Effector memory CD4-positive, alpha-beta T cell (primary cell): ENCODE measurements at places on chromosomes 5 and 9.

GRCh38 chr5:74643111-74643562 is 2.6 kb upstream of the ENC1 start:
- no peak overlapping the region for H3K4me3 ChIP-seq
- no peak overlapping the region for H3K27ac ChIP-seq
- H3K27me3 ChIP-seq: no peaks in the 10 kb centered on the region
- no peaks in the 10 kb centered on the region for H3K4me1 ChIP-seq
- DNase-seq: no peak
- H3K36me3 ChIP-seq: no peaks in the 10 kb centered on the region

- H3K4me3 ChIP-seq: no peak overlapping the region
- H3K4me1 ChIP-seq: peaks cover 9% of the 10 kb centered on the region
- no peak for DNase-seq
- H3K27me3 ChIP-seq: no peaks in the 10 kb centered on the region
Measured at GRCh38 chr5:34022121-34022705, 14.4 kb upstream of the AMACR start.

DNA sequence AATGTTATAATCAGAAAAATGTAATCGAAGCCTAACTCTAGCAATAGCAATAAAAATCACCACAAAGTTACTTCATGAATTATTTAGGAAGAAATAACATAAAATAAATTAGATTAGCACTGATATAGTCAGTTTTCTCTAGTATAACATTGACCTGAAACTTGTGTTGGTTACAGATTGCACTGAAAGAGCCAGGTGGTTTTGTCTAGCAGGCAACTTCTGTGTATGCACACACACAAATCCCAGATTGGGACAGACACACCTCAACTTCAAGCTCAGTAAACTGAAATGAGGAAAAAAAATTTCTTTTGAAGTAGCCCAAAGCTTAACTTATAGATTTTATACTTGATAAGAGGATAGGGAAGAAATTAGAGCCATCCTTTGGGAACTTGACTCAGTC is 129.3 kb downstream of the EFNA5 start:
- H3K4me1 ChIP-seq: no peaks in the 10 kb centered on the region
- H3K36me3 ChIP-seq: no peaks in the 10 kb centered on the region
- no peak overlapping the region for H3K27ac ChIP-seq
- H3K27me3 ChIP-seq: no peaks in the 10 kb centered on the region
- H3K4me3 ChIP-seq: no peak overlapping the region

DNA sequence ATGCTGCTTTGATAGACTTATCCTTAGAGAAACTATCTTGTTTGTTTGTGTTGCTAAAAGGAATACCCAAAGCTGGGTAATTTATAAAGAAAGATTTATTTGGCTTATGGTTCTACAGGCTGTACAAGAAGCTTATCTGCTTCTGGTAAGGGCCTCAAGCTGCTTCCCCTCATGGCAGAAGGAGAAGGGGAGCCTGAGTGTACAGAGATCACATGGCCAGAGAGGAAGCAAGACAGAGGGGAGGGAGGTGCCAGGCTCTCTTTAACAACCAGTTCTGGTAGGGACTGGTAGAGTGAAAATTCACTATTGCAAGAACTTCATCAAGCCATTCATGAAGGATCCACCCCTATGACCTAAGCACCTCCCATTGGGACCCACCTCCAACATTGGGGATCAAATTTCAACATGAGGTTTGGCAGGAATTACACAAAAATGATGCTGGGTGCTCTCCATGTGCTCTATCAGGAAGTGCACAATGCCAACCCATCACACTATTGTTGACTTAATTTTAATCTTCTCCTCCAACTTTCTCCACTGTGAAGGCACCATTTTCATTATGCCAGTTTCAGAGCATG is 115.1 kb upstream of the SHB start:
- H3K4me3 ChIP-seq: no peak overlapping the region
- no peaks in the 10 kb centered on the region for H3K4me1 ChIP-seq
- H3K27ac ChIP-seq: no peak overlapping the region
- no peaks in the 10 kb centered on the region for H3K27me3 ChIP-seq
- no peaks in the 10 kb centered on the region for H3K36me3 ChIP-seq

DNA sequence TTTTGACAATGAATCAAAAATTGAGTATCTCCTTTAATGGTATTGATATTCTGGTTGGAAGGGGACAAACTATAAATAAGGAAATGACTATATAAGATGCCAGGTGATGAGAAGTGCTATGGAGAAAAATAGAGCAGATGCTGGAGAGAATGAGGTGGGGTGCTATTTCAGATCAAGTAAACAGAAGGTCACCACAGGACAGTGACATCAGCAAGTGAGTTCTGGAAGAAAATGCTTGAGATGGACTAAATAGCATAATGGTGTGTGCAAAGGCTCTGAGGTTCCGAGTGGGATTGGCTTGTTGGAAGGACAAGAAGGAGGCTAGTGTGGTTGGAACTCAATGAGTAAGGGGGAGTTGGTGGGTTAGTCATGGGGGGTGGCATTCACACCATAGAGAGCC is 157.5 kb upstream of the SGCD start:
- no peaks in the 10 kb centered on the region for H3K27me3 ChIP-seq
- no peak overlapping the region for H3K4me3 ChIP-seq
- H3K27ac ChIP-seq: no peak overlapping the region
- DNase-seq: no peak
- H3K36me3 ChIP-seq: no peaks in the 10 kb centered on the region

DNA sequence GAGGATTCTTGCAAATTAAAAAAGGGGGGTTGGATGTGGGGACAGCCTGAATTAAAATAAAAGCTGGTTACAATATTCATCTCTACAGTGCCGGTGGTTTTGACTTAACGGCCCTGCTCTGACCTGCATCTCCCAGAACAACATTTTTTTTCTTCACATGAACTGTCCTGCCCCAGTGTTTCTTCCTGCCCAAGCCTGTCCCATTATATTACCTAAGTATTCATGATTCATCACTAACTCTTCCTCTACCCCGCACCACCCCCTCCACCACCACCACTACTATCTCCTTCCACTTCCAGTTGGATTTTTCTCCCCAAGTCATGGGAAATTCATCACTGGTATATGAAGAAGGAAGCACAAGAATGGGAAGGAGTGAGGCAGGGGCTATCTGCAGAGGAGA is 90.1 kb downstream of the ZFAND5 start:
- no peaks in the 10 kb centered on the region for H3K36me3 ChIP-seq
- H3K27ac ChIP-seq: no peak overlapping the region
- DNase-seq: no peak
- H3K4me3 ChIP-seq: no peak overlapping the region
- H3K4me1 ChIP-seq: no peaks in the 10 kb centered on the region

- no peaks in the 10 kb centered on the region for H3K36me3 ChIP-seq
- H3K4me1 ChIP-seq: no peaks in the 10 kb centered on the region
- H3K27ac ChIP-seq: no peak overlapping the region
- H3K4me3 ChIP-seq: no peak overlapping the region
Measured at GRCh38 chr5:166938071-166938470, 1353.4 kb upstream of the WWC1 start.

DNA sequence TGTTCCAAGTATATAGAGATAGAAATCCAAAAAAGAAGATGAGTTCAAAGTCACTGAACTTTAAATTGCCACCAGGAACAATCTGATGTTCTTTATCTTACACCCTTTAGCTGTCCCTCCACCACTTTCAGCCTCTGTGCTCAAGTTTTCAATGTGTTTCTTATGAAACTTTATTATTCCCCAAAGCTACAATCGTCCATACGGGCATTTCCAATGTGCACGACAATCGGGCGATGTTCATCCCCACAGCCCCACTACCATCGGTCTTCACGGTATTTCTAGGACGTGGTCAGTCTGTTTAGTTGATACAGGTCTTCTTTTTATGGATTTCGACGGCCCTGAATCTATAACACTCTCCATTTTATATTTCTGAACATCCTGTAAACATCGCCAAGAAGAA is 238.7 kb upstream of the DAP start:
- DNase-seq: no peak
- H3K27me3 ChIP-seq: no peaks in the 10 kb centered on the region
- no peak overlapping the region for H3K4me3 ChIP-seq
- no peaks in the 10 kb centered on the region for H3K36me3 ChIP-seq
- H3K4me1 ChIP-seq: no peaks in the 10 kb centered on the region
- no peak overlapping the region for H3K27ac ChIP-seq

- no peak overlapping the region for H3K4me3 ChIP-seq
- no peaks in the 10 kb centered on the region for H3K27me3 ChIP-seq
- H3K4me1 ChIP-seq: no peaks in the 10 kb centered on the region
Measured at GRCh38 chr5:30001826-30002225, 1191.7 kb upstream of the CDH6 start.

GRCh38 chr5:54795284-54795683 is 190.1 kb downstream of the ESM1 start:
- no peak overlapping the region for H3K27ac ChIP-seq
- H3K4me1 ChIP-seq: no peaks in the 10 kb centered on the region
- no peak overlapping the region for H3K4me3 ChIP-seq
- H3K27me3 ChIP-seq: no peaks in the 10 kb centered on the region
- DNase-seq: no peak

- H3K27me3 ChIP-seq: no peaks in the 10 kb centered on the region
- no peak overlapping the region for H3K27ac ChIP-seq
- H3K4me3 ChIP-seq: no peak overlapping the region
- DNase-seq: no peak
- H3K36me3 ChIP-seq: no peaks in the 10 kb centered on the region
Measured at GRCh38 chr5:9596171-9596780, 33.9 kb downstream of the TAS2R1 start.

DNA sequence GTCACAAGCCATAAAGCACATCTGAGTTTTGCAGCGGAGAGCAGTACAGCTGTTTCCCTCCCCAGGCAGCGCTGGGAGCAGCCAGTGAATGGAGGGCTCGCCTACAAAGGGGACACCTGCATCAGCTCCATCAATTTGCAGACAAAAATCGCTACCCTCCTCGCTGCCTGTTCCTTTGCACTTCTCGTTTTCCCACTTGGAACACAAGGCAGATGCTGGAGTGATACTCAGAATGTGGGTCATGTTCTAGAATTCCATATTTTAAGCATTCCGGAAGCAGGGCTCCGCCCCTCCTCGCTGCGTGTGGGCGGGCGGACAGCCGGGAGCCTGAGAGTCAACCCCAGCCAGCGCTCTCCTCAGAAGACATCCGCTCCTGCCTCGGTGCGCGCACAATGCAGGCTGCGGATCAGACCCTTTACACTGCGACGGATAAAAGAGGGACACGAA is 92.1 kb downstream of the LMNB1 start:
- H3K27me3 ChIP-seq: no peaks in the 10 kb centered on the region
- H3K4me3 ChIP-seq: peak overlapping the region; percentile 20
- no peak overlapping the region for H3K27ac ChIP-seq
- no peaks in the 10 kb centered on the region for H3K36me3 ChIP-seq
